Type B pancreatic cell (in vitro differentiated cells): ENCODE measurements at places on chromosomes 7 and 10. TPM values are rescaled to one million over a fixed set of nuclear protein-coding genes. Genes with fewer than 3 reads are reported as not detected.

GRCh38 chr7:157445956-157446295 is 109.1 kb downstream of the DNAJB6 start:
- no peak overlapping the region for H3K4me3 ChIP-seq
- H3K27ac ChIP-seq = no peak overlapping the region
- DNase-seq = no peak

OR2A42 gene
- 0.10 TPM in 1 of 2 replicates, not detected in the other for total RNA-seq

RASSF4 gene
- 22.7 and 27.9 TPM in 2 replicates for total RNA-seq

AKR1C2 gene
- 87.5 and 289 TPM in 2 replicates for total RNA-seq

DNA sequence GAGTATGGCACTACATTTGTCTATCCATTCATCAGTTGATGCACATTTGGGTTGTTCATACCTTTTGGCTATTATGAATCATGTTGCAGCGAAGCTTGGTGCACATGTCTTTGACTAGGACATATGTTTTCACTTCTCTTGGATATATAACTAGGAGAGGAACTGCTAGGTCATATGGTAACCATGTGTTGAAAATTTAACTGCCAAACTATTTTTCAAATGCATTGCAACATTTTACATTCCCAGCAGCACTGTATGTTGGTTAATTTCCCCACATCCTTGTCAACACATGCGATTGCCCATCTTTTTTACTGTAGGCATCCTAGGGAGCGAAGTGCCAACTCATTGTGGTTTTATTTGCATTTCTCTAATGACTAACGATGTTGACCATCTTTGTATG is 183.4 kb downstream of the PRKCQ start:
- no peaks in the 10 kb centered on the region for H3K36me3 ChIP-seq
- peaks cover 7% of the 10 kb centered on the region for H3K27me3 ChIP-seq
- no peak overlapping the region for H3K27ac ChIP-seq
